ENCODE measurements at places on chromosomes 5 and 9.

GRCh38 chr9:70510157-70510770 lies 95.8 kb upstream of the KLF9 start:
- no peak for DNase-seq

- DNase-seq: peak; percentile 94
Measured at GRCh38 chr9:33165263-33166151, 1.6 kb downstream of the B4GALT1 start.

- no peak for DNase-seq
Measured at GRCh38 chr9:4859035-4859434, 66.3 kb downstream of the RCL1 start.

GRCh38 chr5:74916831-74917710 lies 50.9 kb upstream of the FAM169A start:
- DNase-seq: peak; percentile 17

DNA sequence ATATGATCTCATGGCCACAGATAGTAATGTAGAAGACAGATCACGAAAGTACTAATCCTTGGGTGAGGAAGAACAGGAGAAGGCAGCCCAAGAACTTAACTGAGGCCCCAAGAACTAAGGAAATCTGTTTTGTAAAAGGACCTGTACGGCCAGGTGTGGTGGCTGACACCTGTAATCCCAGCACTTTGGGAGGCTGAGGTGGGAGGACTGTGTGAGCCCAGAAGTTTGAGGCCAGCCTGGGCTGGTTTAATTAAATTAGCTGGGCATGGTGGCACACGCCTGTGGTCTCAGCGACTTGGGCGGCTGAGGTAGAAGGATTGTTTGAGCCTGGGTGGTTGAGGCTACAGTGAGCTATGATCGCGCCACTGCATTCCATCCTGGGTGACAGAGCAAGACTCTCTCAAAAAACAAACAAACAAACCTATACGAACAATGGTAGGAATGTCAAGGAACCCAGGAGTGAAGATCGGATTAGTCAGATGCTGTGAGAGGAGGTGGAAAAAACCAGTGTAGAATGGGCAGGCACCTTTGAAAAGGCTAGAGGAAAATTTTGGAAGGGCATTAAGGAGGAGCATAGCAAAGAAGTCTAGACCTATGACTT lies 283.8 kb upstream of the DMRT1 start:
- no peak for DNase-seq

DNA sequence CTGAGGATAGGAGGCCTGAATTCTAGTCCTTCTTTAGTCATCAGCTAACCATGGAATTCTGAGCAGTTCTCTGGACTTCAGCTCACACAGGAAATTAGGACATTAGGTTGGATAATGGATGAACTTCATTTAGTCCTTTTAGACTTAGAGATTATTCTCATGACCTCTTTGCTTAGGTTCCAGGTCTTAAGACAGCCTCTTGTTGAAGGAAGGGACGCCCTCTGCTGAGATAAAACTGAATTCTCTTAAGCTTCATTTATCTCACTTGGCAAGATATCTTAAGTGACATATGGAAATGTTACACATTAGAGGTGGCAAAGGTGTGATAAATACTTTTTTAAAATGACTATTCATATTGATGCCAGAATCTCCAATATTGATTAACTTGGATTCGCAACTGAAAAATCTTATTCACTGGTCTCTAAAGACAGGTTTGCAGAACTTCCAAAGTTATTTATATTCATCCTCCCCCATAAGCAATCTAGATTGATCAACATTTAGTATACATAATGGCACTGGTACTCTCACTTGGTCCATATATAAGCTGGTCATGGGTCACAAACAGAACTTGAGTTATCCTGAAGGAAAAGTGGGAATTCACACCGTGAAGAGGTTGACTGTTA lies 16.9 kb upstream of the ZNF366 start:
- DNase-seq: peak; percentile 91

GRCh38 chr5:157449011-157449723 lies 10.8 kb upstream of the NIPAL4 start:
- peak; percentile 37 for DNase-seq

DNA sequence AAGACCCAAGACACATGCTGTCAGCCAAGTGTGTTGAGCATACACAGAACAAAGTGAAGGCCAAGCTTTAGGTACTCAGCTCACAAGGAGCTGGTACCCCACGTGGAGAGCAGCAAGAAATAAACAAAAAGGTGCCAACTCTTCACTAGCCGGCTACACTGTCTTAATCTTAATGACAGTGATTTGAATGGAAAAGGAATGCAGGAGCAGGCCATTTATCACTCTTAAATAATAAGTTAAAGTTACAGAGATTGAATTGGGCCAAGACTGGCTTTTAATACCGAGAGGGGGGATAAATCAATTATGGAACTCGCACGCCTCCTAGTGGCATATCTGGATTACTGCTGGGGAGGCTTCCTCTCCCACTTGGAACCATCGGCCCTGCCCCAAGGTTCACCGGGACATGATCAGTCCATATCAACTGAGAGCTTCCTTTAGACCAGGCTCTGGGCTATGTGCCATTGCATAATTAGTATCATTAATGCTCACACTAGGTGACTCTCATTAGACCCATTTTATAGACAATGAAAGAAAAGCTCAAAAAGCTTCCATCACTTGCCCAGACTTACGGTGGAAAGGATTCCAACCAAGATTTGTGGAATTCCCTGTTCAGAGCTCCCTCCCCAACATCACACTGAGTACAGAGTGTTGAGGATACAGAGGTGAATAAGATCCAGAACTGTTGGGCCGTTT lies 94.0 kb downstream of the ACTL7B start:
- peak; percentile 56 for DNase-seq

DNA sequence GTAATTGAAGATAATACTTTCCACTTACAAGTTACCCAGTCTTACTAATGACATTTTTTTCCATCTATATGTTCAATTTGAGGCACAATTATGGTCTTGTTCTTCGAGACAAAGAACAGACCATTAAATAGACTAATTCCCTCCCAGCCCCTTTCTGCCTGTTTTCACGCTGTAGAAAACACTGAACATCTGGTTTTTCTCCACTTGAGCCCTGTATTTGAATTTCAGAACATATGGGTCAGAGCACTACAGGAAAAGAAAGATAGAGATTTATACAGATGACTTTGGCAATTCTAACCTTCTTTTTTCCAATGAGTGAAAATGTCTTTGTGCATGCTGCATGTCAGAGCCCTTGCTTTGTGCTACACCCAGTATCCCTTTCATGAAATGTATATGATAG lies 506.9 kb downstream of the LRRC70 start:
- no peak for DNase-seq

GRCh38 chr5:54455413-54456157 lies at the start of gene HSPB3:
Gene HSPB3 (plus strand): TSS chr5:54455699. CDS start chr5:54455790, 91 bp downstream.
- peak; percentile 96 for DNase-seq

GRCh38 chr9:136437430-136437829 lies 2.2 kb downstream of the INPP5E start:
- peak; percentile 57 for DNase-seq

- DNase-seq: no peak
Measured at GRCh38 chr9:129335464-129336129, 157.5 kb upstream of the IER5L start.

GRCh38 chr5:2921651-2922050 lies 170.2 kb upstream of the IRX2 start:
- DNase-seq: no peak

DNA sequence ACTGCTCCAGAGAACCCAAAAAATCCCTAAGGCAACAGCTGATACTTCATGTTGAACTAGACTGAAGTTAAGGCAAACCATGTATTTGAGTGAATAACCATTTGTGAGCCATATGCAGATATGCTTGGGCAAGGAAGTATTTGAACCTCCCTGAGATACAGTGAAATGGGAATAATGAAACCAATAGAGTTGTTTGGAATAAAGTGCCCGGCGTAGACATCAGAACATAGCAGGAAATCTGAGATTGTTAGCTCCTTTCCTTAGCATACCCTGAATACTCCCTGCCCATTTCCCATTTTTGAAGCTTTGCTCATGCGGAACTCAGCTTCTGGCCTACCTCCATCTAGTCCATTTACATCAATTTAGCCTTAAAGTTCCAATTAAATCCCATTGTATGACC lies 611.9 kb downstream of the EFNA5 start:
- DNase-seq: no peak

DNA sequence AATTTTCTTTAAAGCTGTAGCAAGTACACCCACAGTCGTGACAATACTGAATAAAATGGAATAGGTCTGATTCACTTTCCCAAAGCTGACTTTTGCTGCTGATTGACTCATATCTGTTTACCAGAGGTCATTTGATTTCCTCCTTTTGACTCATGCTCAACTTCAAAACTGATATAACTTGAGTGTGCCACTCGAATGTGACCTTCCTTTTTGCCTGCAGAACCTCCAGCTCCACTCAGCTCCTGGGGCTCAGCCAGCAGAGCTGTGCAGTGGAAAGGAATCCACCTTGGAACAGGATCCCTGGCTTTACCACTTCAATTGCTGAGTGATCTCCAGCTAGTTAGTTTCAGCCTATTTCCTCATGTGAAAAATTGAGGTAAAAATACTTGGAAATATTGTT lies 84.1 kb downstream of the FEM1C start:
- peak; percentile 72 for DNase-seq

DNA sequence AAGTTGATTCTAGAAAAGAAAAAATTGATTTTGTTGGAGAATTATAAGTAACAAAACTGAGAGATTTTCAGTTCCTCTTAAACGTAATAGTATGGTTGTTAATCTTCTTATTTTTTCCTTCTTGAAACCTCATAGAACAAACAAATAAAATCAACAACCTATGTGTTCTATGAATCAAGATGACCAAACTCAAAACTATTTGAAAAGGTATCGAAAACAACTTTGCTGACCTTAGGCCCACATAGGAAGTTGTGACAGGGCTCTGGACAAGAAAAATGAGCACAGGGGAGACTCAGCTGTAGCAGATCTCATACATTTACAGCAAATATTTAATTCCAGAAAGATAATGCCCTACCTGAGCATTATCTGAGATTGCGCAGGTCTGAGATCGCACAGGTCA lies 169.4 kb upstream of the CCNH start:
- no peak for DNase-seq

DNA sequence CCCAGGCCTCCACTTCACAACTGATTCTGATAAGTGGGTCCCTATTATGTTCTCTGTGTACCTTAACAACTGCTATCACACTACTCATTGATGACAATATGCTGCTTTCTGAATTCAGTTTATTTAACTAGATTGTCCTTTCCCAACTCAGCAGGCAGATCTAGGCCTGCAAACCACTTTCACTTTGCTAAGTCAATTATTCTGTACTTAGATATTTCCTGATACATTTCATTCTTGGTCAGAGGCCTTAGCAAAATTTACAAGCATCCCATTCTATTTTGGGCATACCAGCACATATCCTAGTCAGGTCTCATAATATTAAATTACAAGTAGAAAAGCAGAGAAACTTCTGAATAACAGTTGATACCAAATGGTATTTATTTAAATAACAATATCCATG lies 235.7 kb upstream of the HAPLN1 start:
- DNase-seq: peak; percentile 11

- no peak for DNase-seq
Measured at GRCh38 chr9:36922548-36922947, 111.5 kb downstream of the PAX5 start.

GRCh38 chr5:54148067-54148845 lies 162.1 kb downstream of the ARL15 start:
- DNase-seq: peak; percentile 50

- peak; percentile 94 for DNase-seq
Measured at GRCh38 chr9:121985792-121986494, 107.2 kb downstream of the TTLL11 start.

GRCh38 chr9:125613141-125613540 lies 93.9 kb downstream of the MAPKAP1 start:
- DNase-seq: no peak

DNA sequence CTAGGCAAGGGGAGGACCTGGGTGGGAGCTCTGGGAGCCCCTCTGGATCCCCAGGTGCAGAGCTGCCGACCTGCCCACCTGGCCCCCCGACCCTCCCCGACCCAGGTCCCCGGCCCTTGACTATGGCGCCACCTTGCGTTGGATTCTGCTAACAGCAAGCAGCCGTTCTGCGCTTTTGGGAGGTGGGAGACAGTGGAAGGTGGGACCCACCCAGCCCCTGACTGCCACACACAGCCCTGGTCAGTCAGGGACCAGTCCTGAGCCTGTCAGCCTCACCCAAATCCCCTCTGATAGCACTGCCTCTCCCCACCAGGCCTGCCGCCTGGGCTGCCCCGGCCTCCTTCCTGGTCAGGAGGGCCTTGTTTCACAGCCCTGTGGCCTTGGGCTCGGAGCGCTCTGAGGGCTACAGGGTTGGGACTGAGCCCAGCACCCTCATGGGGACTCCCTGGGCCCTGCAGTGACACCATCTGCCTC lies 77.9 kb downstream of the HMCN2 start:
- DNase-seq: no peak

DNA sequence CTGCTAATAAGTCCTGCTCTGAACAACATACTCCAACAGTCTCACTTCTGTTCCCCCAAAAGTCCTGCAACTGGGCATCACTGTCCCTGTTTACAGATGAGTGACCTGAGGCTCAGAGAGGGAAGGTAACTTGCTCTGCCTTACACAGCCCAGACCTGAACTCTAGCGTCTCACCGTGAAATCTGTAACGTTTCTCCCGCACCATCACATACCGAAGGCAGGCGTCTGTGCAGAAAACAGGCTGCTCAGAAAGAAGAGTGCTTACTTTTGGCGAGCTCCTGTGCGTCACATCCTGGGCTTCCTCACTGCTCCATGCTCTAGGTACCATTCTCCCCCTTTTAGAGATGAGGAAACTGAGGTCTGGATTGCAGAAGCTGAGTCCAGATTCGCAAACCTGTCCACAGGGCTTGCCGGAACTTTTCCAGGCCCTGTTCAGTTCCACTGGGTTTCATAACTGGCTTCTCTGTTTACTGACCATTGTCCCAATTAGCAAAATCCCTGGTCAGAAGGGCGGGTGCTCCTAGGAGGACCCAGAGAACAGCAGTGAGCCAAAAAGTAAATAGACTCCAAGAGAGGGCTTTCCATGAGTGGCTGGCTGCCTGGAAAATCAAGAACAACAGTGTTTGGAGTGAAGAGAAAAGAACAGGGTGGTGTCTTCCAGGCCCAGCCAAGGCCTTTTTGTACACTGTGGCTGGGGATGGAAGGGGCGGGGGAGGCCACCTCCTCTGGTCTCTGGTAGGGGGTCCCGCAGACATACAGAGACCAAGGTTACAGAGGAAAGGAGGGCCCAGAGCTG lies 27.1 kb downstream of the GSN start:
- DNase-seq: no peak

GRCh38 chr5:35244171-35244570 lies 13.9 kb upstream of the PRLR start:
- DNase-seq: no peak

- no peak for DNase-seq
Measured at GRCh38 chr5:34523387-34523726, 132.8 kb upstream of the RAI14 start.
